ENCODE measurements at places on chromosomes 11 and 22.

GRCh38 chr22:42939941-42940653 is 74.9 kb downstream of the PACSIN2 start:
- DNase-seq, result no peak

DNA sequence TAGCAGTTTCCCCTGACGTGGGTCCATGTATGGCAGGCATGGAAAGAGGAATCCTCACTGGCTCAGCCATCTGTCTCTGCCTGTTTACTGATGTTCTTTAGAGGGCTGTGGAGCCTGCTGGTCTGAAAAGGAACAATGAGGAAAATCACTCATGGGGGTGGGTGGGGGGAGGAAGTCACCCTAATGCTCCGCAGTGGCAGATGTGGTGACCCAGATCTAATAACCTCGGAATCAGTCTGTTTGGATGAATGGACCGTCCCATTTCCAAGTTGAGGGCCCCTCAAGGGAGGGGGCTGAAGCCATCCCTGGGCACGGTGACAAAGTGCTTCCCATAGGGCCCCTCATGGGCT is 4.4 kb downstream of the BCR start:
- no peak for DNase-seq

DNA sequence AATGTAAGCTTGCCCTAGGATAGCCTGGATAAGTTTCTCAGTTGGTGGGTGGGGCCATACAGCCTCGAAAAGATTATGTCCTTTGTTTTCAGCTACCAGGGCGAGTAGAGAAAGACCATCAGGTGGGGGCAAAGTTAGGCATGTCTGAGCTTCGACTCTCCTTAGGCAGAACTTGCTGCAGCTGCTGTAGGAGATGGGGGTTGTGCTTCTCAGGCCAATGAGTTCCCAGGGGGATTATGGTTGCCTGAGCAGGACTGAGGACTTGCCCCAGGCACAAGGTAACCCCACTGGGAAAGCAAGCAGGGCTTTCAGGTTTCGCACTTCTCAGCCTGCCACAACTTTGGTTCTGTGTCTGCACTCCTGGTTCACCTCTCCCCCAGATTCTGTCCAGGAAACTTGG is 173.4 kb upstream of the SESN3 start:
- DNase-seq, result no peak

- DNase-seq, result peak; percentile 25
Observed at GRCh38 chr11:104653407-104653806, 244.9 kb downstream of the CASP12 start.

DNA sequence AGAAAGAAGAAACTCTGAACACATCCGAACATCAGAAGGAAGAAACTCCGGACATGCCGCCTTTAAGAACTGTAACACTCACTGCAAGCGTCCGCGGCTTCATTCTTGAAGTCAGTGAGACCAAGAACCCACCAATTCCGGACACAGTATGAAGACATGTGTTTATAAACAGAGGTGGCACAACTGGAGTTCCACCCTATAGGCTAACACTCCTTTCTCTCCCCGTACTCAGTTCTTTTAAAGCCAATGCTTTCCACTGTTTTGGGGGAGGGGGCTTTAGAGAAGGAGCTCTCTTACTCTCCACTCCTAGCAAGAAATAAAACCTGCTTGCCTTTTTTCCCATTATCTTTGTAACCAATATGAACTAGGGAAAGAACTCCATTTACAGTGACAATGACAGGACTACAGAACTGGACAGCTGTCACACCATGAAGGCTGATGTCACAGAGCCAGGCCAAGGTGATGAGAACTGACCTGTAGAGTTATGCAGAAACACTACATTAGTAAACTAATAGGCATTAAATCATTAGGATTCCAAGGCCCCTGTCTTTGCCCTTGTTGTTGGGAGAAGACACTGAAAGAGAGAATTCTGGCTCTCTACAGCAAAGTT is 733 bp downstream of the TRIM5 start:
- no peak for DNase-seq

DNA sequence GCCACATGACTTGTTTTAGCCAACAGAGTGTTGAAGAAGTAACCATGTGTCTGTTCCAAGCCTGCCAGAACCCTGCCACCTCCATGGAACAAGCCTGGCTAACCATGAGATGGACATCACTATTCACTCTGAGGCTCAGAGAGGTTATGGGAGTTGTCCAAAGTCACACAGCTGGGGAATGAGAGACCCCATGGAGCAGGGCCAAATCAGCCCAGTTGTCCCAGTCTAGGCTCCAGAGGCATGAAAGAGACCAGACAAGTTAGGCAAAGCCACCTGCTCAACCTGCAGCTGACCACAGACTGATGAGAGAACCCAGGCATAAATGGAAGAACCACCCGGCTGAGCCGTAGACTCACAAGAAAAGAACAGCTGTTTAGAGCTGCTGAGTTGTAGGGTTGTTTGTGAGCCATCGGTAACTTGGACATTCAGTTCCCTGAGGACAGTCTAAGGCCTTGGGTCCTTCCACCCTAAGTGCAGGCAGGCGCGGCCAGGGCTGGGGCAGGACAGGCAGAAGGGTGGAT is 74.7 kb upstream of the PHF21B start:
- DNase-seq, result no peak

DNA sequence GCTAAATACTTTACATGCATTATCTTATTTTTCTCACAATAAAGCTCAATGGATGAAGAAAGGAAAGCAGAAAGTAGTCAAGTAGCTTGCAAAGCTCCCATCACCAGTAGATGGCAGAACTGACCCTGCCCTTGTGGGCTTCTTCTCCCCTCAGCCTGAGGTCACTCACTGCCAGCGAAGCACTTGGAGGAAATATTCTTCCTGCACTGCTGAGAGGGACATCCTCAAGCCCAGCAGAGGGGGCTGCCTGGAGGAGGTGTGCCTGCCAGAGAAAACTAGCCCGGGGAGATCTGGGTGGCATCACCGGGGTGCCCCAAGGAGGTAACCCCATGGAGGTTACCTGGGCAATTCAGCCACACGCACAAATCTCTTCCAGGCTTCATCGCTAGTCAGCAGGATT is 6.6 kb downstream of the APOL4 start:
- DNase-seq, result peak; percentile 56

GRCh38 chr22:26314171-26314570 is 114.9 kb upstream of the ASPHD2 start:
- DNase-seq, result no peak

GRCh38 chr11:100890789-100891188 is 203.7 kb downstream of the ARHGAP42 start:
- DNase-seq, result no peak

DNA sequence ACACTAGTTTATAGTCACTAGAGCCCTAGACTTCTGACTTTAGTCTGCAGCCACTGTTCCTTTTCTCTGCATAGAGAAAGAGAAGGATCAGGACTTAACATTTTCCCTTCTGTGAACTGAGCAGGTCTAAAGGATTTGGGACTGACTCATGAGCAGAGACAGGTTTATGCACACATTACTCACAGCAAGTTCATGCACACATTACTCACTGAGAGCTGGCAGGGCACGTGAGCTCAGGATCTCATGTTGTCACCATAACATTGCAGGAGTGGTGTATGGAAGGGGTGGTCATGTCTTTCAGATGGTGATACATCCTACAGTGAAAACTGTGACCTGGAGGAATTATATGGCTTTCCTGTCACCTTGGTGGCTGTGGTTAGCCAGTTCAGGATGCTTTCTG is 56.4 kb downstream of the CEP164 start:
- no peak for DNase-seq

DNA sequence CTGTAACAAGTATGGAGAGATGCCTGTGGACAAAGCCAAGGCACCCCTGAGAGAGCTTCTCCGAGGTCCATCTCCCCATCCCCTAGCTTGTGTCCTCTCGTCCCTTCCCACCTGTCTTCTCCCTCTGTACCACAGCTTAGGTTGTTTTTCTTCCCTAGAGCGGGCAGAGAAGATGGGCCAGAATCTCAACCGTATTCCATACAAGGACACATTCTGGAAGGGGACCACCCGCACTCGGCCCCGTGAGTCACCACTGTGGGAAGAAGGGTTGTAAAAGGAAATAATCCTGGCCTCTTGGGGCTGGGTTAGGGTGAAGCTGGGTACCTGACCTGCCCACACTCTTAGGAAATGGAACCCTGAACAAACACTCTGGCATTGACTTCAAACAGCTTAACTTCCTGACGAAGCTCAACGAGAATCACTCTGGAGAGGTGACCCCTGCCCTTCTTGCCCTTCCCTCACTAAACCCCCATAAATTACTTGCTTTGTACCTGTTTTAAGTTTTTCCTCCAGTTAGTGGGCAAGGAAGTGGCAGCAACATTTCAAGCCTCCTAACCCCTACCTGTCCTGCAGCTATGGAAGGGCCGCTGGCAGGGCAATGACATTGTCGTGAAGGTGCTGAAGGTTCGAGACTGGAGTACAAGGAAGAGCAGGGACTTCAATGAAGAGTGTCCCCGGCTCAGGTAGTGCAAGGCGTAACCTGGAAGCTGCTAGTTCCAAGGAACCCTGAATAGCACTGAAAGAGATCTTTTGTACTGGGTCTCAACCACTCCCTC is 3.1 kb downstream of the TAF10 start:
- DNase-seq, result no peak

DNA sequence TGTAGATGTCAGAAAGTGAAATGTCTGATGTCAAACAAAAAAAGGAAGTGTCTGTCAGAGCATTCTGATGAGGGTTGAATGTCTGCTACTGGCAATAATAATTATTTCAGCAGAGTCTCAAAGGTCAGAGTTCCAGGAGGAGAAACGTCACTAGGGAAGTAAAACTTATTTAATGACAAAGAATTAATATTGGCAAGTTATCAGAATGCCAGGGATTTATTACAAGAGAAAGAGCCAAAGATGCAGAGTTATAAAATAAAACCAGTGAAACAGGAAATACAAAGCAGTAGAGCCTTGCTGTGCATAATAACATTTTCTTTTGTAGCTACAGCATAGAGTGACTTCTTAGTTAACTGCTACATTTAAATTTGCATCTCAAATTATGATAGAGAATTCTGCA is 504.0 kb upstream of the LRRC4C start:
- DNase-seq, result no peak

DNA sequence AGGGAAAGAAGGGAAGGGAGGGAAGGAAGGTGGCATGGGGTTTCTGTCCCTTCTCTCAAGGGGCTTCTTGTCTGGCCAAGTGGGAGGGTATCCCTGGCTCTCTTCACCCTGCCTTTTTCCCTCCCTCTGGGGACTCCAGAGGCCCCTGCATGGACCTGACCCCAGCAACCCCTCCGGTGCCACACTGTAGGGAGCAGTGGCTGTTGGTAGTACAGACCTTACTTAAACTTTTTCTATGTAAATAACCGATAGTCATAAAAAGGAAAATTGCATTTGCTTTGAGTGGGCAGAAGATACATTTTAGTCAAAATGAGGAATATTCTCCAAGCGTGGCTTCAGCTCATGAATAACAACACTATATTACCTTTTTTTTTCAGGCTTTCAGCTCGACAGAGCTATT is 1384.0 kb downstream of the BRD1 start:
- no peak for DNase-seq

DNA sequence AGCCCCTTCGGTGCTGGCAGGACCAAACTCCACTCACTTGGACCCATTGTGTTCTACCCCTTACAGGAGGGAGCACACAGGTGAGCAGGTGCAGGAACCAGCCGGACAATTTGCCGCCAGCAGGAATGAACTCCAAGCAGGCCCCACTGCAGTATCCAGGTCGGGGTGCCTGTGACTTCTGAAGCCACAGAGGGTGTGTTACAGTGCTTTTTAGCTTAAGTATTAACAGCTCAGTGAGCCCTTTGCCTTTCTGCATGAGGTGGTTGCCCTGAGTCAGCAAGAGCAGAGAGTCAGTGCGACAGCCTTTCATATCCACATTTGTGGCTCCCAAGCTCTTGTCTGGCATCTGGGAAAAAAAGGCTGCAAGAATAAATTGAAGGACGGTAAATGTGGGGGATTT is 366.6 kb upstream of the LRRC4C start:
- no peak for DNase-seq

DNA sequence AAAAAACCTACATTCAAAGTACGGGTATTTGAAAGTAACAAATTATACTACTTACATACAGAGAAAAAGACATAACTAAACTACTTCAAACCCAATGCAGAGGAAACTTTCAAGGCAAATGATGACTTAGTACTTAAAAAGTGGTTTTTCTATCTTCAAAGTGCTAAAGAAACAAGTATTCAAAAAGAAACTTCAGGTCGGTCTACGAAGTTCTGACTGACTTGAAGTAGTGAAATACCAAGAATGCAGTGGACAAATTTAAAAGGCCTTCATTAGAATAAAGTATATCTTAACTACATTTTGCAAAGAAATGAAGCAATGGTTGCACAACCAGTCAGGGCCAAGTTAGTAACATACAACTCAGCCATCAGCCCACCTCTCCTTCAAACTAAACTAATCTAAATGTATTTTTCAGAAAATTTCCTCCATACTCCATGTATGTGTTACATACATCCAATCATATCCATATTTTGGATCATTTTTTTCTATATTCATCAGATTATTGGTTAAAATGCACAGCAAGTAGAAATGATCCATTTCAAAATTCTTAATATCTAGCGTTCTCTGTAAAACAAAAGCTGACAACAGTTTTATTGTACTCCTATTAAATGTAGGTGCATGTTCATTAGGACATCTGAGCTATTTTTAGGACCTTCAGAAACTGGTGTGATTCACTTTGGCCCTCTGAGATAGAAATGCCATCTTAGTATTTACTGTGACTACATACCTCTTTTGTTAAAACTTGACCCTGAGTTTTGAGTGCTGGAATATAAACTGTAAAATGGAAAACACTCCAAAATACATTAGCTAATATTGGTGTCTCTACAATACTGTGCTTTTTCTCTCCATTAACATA is 49.9 kb downstream of the BIRC2 start:
- DNase-seq, result no peak

DNA sequence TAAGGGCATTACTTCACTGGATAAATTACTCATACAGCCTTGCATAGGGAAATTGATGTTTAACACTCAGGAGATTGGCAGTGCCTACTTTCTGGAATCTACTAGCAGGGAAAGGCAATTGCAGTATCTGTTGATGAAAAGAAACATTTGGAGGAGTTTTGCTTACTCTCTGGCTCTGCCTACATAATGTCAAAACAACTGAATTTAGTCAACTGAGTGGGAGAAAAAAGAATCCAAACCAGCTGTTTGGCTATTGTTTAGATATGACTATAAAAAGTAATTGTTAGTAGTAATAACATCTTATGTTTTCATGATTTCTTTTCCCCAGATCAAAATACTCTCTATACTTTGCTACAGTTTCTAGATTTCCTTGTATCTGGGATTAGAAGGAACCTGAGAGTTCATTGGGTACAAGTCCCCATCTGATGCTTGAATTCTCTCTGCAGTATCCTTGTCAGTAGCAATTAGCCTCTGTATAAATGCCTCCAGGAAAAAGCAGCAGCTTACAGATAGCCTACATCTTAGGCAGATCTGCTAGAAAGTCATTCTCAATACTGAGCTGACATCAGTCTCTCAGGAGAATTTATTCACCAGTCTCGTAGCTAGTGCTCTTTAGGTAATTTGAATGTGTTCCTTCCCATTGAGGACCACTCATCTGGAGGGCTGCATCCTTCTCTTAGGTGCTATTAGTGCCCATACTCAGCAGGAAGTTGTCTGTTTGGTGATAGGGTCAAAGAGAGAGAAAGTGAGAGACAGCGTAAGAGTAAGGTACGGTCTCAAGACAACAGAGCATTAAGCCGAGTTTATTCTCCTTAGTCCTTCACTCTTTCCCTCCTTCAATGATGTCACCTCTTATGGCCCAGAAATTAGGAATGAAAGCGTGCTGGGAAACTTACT is 185.9 kb upstream of the CCDC90B start:
- DNase-seq, result no peak

- DNase-seq, result no peak
Observed at GRCh38 chr11:132650969-132651720, 881.2 kb downstream of the OPCML start.
